Fibroblast of the aortic adventitia (primary cell): ENCODE measurements at places on chromosomes 7 and 10. TPM values are rescaled to one million over a fixed set of nuclear protein-coding genes. Genes with fewer than 3 reads are reported as not detected.

Gene MKX
- 0.25 and 0.27 TPM in 2 replicates for total RNA-seq

DNA sequence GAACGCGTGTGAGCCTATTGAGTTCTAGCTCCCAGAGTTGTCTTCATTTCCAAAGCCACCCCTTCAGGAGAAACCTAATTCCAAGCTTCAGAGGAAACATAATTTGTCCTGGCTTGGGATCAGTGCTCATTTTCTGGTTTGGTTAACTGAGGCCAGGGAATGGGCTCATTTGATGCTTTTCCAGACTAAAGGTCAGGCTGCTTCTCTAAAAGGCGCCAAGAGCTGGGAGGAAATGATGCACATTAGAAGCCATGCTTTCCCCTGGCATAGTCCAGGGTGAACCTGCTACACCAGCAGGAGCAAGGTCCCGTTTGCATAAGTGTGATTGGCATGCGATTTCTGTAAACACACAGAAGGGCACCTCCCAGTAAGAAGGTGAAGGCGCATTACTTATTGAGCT, 435.0 kb downstream of the GALNT17 start:
- no peak for DNase-seq

- DNase-seq = peak; percentile 88
Observed at GRCh38 chr10:60964257-60965235, 20.6 kb upstream of the RHOBTB1 start.

GRCh38 chr7:139366400-139366799, 6.7 kb downstream of the LUC7L2 start:
- DNase-seq = no peak

DNA sequence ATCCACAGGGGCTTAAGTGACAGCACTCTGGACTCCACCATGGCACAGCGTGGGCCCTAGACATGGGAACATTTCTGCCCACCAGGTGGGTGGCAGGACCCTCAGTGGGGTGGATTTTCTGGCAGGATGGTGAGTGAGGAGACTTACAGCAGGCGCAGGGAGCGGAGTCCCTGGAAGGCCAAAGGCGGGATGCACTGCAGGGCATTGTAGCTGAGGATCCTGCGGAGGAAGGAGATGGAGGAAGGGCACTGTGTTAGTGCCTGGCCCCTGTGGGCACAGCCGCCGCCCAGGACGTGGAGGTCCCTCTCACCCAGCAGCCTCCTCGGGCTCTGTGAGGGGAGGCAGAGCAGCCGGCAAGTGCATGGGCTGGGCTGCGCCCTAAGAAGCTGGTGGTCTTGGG, 154.3 kb downstream of the SLIT1 start:
- DNase-seq = no peak

- DNase-seq = no peak
Observed at GRCh38 chr7:87512906-87513305, 37.4 kb upstream of the ABCB4 start.
